Inflammatory macrophage treated with lipopolysaccharide for 1 hour (primary cell): ENCODE measurements at places on chromosomes 5 and 9.

- peak; percentile 46 for DNase-seq
Measured at GRCh38 chr9:38048316-38048969, 20.6 kb downstream of the SHB start.

DNA sequence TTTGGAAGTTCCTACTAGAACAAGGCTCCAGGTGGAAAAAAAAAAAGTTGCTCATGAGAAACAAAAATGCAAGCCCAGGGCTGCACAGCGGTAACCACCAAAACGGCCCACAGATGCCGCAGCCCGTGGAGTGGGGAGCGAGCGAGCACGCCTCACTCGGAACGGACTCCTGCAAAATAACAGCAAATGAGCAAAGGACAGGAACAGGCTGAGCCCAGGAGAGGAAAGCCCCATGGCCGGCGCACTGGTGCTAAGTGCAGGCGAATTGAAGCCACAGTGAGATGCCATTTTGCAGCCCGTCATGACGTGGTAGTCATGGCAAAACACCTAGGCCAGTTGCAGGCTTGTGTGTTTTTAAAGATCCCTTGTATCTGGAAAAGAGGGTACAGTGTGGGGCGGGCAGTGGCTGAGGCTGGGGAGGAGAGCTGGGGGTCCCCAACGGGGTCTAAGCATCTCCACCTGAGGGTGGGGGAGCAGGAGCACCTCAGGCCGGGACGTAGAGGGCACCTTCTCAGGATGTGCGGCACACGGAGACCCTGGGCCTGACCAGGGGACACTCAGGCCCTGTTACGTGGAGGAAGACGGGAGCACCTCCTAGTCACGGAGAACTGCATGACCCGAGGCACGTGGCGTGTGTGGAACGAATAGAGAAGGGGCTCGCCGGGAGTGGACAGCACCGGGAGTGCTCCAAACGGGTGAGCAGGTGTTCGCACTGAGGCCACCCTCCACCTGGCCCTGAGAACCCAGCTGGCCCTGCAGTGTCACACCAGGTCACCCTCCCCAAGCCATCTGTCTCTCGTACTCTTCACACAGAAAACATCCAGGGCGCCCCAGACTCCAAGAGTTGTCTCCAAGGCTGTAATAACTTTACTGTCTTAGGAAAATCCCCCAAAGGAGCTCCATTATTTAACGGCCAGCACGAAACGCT, 10.7 kb downstream of the GRM6 start:
- DNase-seq: no peak

DNA sequence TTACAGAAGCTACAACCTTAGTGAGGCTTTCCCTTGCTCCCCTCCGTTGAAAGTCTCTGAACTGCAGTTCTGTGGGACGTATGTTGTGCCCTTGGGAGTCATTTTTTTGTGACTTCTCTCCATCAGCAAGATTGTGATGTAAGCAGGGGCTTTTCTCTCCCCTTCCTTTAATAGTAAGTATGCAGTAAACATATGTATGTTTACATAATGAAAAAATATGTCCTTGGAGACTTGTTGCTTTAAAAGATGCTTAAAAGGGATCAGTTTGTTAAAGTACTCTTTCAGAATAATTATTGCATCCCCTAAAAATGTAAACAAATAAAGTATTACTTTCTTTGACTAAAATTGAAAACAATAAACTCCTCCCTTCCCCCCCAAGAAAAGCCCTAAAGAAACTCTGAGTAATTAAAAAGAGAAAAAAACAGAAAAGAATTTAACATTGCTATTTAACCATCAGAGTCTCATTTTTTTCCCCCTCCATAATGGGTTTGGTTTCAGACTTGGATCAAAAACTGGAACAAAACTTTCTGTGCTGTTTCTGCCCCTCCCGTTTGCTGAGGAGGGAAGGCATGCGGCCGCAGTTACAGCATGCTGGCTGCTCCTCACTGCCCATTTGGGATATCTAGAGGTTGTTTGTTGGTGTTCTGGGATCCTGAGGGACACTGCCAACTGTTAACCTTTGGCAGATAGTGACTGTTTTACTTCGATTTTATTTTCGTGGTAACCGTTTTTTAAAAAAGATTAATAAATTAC, 40.2 kb downstream of the TRIO start:
- no peak for DNase-seq

GRCh38 chr5:112479418-112479817, 60.3 kb upstream of the EPB41L4A start:
- DNase-seq: no peak

DNA sequence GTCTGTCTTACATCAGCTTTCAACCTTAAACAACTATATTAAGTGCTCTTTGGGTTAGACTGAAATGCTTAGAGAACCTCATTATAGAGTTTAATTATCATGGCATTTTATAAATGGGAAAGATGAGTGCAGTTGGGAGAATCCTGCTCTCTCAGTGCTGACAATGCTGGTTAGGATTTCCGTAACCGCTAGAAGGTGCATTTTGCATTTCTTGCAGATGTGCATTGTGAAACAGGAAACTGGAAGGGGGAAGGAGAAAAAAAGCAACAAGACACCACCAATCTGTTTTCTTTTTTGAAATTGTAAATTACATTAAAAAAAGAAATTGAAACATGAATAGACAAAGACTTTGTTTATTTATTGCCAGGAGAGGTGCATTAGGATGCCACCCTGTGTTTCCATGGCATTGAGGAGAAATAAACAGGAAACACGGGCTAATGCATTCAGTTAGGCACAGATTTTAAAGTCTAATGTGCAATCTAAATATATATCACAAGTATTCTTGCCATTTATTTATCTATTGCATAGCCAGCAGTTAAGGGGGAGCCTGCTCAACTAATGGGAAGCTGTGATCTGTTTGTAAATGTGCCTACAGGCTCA, 478.9 kb downstream of the PSAT1 start:
- DNase-seq: peak; percentile 18

- no peak for DNase-seq
Measured at GRCh38 chr9:77019926-77020412, 514 bp downstream of the FOXB2 start.

- DNase-seq: no peak
Measured at GRCh38 chr5:157558041-157558595, 17.5 kb downstream of the ADAM19 start.

DNA sequence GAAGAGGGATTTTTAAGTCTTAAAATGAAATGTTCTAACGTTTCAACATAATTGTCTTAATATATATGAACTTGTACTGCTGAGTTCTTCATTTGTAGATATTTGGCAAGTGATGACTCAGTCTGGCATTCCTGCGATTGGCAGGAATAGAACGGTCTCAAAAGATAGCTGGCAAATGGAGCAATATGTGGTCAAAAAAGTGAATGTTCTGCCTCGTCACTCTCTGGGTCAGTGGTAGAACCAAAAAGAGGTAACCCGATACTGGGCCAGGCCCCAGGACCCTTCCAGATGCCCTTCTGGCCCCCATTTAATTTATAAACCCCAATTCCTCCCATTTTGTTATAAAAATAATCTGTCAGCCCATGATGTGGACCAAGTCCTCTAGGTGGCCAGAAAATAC, 39.2 kb downstream of the ZNF366 start:
- peak; percentile 80 for DNase-seq

DNA sequence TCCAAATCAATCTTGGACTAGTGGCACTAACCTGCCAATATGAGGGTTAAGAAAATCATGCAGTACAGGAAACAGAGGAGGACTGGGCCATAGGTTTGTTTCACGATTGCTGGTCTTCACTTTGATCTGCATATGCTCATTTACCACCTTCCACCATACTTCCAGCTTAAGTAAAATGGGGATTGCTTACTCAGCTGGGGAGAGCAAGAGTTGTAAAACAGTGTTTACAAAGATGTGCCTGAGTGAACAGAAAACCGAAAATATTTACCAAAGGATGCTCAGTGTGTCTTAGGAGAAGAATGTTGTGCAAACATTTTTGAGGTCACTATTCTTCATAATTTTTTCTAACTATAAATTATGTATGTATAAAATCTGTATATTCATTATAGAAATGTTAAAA, 65.1 kb upstream of the DNAH5 start:
- DNase-seq: no peak

DNA sequence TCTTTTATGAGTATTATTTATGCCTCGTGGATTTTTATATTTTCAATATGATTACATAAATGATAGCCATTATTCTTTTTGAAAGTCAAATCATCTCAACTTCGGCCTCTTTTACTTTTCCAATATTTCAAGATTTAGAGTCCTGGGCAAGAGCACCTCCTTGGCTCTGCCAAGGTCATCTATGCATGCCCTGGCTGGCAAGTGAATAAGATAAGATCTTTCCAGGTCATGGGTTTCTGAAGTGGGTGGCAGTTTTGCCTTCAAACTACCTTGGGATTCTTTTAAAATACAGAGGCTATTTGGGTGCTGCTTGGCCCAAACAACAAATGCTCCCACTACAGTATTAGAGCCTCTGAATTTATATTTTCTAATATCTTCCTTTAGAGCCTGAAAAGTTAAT, 95.4 kb downstream of the CWC27 start:
- no peak for DNase-seq

DNA sequence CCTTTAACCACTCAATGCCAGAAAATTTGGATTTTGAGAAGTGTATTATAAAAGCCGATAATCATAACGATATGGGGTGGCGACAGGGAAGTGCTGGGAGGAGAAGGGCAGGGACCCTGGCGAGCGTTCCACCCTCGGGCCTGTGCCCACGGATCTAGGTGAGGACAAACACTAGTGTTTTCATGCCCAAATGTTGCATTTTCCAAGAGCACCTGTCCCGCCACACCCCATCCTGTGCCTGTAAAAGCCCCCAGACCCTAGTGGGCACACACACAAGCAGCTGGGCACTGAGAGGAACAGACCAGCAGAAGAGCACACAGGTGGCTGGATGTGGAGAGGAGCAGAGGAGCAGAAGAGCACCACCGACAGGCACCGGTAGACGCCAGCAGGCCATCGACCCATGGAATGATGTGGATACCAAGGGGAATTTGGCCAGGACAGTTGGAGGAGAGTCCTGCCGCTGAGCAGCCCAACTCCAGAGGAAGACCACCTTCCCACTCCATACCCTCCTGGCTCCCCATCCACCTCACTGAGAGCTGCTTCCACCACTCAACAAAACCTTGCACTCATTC, 315.0 kb downstream of the EDIL3 start:
- DNase-seq: no peak

- DNase-seq: no peak
Measured at GRCh38 chr5:3622961-3623360, 27.3 kb downstream of the IRX1 start.

DNA sequence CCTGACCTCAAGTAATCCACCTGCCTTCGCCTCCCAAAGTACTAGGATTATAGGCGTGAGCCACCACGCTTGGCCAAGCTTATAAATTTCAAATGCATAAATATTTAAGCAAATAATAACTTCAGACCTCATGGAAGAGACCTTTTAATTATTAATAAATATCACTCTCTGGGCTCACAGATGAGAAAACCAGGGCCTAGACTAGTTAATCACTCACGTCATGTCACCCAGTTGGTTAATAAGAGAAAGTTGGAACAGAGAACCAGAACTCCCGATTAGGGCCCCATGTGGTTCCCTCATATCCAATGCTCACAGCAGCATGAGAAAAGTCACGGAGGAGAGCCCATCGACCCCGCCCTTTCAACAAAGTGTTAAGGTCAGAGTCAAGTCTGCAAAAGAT, 79.3 kb downstream of the EPB41L4A start:
- no peak for DNase-seq

DNA sequence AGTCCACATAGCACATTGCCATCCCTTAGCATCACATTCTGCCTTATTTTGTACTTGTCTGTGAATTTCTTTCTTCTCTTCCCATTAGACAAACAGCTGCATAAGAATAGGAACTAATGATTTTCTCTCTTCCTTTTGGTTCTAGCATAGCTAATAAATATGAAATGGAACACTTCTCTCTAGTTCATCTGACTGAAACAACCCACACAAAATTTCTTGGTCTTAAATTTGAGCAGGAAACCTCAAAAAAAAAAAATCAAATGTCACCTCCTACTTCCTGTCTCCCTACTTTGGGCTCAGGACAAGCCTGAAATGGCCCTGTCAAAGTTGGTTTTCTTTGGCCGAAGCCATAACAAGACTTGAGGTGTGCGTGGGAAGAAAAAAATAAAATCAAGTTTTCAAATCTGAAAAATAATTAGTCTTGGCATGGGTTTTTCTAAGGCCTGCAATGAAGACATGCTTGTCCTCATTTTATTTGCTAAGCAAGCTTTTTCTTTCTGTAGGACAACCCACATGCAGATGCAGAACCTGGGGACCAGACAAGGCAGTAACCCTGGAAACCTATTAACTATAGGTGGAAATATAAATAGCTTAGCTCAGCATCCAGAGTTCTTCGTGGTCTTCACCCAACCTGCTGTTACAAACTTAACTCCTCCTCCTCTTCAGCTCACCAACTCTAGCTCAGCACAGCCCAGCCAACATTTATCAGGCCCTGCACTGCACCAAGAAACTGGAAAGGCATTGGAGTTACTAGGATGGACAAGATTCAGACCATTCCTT, 523.5 kb upstream of the KLF4 start:
- DNase-seq: no peak

GRCh38 chr9:102922526-102922925, 72.6 kb upstream of the CYLC2 start:
- DNase-seq: no peak

GRCh38 chr9:136996361-136997292, at the start of gene CLIC3:
Gene CLIC3 (minus strand): TSS chr9:136996568. CDS start chr9:136996543, 25 bp downstream.
- DNase-seq: peak; percentile 21

- DNase-seq: no peak
Measured at GRCh38 chr9:136831720-136832104, 10.6 kb upstream of the AJM1 start.

GRCh38 chr9:102974530-102974929, 20.6 kb upstream of the CYLC2 start:
- DNase-seq: no peak

DNA sequence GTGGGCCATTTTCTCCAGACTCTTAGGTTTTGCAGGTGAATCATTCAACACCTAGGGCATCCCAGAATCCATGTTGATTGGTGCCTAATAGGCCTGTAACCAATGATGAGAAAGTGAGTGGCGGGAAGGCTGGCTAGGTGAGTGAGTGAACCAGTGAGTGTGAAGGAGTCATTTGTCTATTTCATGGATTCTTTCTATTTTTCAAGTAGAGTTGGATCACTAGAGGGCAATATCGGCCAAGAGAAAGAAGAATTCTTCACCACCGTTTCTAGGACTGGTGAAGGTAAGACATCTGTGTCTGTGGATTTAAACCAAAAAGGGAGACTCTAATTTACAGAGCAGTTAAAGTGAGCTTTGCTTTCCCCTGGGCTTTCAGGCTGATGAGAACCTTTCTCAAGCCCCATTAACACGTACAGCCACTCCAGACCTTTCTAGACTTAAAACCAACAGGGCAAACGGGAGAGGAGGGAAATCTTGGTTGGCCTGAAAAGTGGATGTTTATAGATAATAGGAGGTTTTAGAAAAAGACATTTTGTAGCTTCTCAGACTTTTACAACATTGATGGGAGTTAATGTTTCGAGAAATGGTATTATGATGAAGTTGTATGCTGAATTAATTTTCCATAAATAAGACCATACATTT, 114.3 kb upstream of the IL12B start:
- DNase-seq: peak; percentile 47

GRCh38 chr9:97425336-97425972, 13.6 kb downstream of the TDRD7 start:
- DNase-seq: no peak

- DNase-seq: no peak
Measured at GRCh38 chr5:120632430-120632829, 168.3 kb downstream of the PRR16 start.

- no peak for DNase-seq
Measured at GRCh38 chr9:135840107-135840506, 67.2 kb downstream of the CAMSAP1 start.
